ENCODE measurements at places on chromosomes 6 and 20.

DNA sequence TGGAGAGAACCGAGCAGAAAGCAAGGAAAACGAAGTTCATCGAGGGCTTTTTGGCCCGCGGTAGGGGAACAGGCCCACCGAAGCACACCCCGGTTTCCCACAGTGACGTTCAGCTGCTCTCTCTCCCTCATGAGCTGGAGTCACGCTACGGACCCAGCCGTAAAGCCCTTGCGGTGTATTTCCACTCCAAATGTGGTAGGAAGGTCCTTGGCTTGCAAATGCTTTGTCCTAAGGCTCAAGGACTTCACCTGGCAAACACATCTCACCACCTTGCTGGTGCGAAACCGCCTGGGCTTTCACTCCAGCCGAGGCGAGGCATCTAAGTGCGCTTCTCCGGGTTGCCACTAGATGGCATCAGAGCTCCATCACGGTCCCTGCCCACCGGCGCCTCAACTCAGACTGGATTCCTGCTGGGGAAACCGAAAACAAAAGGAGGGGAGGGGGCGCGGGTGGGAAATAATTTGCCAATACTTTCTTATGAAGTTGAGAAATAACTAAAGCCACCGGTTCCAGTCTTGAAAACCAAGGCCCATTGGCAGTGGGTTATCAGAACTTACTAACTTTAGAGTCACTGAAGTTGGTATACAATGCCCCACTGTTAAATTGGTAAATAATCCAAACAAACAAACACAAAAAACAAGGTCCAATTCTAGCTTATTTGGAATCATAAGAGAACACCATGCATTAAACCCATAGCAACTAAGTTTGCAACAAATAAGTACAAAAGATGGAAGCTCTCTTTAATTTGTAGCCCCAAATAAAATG is 13.4 kb upstream of the FOXC1 start:
- peak; percentile 71 for DNase-seq

- no peak for DNase-seq
Measured at GRCh38 chr20:62694868-62695267, 13.8 kb upstream of the NTSR1 start.

DNA sequence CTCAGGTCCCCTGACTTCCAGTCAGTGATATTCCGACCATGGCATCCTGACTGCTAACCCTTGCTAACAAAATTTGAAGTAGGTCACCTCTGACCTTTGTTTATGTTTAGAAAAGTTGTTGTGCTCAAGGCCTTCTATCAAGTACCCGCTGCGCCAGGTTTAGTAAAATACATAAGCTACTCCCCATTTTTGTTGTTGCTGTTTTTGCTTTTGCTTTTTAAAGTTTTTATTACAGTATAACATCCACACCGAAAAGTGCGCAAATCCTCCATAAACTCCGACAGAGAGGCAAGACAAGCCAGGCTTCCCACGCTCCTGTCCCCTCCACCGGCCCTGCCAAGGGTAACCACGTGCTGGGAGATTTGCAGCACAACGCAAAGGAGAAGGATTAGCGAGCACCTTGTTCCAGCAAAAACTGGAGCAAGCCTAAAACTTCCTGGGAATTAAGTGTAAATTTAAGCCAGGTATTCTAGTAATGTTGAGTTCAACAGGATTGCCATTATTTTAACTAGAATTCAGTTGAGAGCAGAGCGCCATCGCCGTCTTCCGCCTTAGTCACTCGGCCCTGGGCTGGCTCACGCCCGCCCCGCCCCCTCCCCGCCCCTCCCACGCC is 17.8 kb upstream of the HMGN4 start:
- DNase-seq = no peak

GRCh38 chr6:45476341-45476740 is 98.6 kb upstream of the SUPT3H start:
- DNase-seq = no peak

GRCh38 chr6:128981716-128982115 is 98.8 kb downstream of the LAMA2 start:
- DNase-seq = no peak

DNA sequence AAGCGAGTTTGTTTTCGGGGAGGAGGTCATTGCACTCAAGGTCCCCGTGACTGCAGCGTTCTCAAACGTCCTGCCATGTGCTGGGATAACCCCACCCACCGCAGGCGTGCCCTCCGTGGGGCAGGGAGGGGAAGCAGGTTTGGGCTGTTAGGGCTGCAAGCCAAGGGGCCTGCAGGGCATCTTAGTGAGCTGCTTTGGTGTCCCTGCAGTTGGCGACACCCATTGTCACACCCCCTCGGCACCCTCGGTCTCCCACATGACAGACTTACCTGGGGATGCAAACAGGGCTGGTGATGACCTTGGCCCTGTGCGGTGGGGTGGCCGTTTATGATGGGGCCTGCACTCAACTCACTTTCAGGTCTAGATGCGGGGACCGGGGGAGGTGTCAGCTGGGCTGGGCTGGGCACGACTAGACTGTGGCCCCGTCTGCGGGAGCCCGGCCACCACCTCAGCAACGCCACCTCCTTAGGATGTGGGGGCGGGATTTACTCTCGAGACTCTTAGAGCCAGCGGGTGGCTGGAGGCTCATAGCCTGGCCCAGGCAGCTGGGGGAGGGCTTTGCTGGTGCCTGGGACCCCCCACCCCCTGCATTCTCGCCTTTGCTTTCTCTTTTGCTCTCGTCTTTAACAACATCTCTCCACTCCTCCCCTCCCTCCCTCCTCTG is 6.5 kb upstream of the GATA5 start:
- no peak for DNase-seq

GRCh38 chr6:37612475-37612874 is 85.2 kb downstream of the MDGA1 start:
- DNase-seq = no peak

DNA sequence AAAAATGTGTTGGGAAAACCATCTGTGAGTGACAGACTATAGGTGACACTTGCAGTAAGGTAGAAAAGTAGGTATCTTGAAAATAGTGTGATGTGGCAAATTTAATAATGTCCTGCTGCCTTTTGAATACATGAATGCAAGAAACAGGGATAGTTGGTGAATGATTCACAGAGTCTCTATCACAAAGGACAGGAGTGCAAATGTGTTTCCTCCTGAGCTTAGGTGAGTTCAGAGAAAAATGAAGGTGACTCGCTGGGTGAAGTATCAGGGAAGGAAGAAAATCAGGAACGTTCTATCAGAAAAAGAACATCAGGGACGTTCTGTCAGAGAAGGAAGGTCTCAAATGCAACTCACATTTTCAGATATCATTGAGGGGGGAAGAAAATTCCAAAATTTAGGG is 557.8 kb upstream of the SLC35B3 start:
- DNase-seq = no peak

DNA sequence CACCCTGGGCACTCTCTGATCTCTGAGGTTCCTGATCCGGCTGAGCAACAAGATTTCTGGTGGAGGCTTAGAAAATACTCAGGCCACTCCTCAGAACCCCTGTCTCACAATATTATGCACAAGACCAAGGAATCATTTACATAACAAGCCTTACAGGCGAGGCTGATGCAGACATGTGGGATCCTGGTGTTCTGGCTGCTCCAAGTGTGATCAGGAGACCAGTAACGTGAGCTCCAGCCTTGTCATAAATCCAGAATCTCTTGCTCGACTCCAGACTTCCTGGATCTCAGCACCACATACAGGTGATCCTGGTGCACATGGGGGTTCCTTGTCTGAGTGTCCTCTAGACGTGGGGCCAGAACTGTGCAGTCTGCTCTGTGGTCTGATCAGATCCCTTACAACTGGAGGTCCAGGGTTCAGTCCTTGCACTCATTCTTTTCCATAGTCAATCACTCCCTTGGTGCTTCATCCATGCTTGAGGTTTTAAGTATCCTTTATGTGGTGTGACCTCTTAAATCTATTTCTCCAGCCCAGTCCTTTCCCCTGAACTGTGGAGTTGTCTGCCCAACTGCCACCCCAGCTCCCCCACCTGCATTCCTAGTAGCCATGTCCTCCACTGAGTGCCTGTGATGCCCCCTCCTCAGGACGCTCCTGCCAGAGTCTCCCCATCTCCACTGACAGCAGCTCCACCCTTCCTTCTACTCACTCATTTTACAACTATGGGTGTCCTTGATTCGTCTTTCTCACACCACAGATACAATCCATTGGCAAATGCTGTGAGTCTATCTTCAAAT is 5.1 kb downstream of the HLA-C start:
- DNase-seq = no peak

GRCh38 chr6:10369896-10370295 is 45.0 kb downstream of the TFAP2A start:
- no peak for DNase-seq

DNA sequence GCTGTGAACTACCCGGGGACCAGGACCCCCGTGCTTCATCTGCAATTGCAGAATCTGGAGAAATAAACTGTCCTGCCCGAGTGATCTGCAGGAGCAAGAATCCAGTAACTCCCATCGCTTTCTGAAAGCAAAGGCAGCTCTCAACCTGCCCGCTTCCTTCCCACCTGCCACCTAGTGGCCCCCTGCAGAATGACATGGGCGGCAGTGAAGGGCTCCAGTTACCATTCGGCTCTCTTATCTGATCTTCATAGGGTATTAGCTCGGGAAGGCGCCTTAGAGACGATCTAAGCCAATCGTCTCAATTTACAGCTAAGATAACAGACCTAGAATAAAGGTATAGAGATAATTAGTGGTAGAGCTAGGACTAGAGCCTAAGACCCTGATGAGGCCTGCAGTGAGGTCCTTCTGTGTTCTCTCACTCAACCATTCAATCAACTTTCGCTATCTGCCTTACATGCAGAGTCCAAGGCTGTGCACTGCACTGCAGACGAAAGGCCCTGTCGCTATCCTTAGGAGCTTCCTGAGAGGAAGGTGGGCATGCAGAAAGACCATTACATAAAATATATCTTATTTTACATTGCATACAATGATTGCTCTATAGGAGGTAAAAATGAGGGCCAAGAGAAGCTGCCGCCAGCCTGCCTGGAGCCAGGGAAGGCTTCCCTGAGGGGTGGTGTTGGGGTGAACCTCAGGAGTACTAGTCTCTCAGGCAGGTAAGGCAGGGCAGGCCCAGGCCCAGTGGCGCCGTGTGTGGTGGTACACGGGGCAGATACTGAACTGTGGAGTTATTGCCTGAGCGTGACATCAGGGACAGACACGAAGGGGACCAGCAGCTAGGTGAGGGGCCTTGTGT is 7.1 kb upstream of the PSMG4 start:
- peak; percentile 92 for DNase-seq

DNA sequence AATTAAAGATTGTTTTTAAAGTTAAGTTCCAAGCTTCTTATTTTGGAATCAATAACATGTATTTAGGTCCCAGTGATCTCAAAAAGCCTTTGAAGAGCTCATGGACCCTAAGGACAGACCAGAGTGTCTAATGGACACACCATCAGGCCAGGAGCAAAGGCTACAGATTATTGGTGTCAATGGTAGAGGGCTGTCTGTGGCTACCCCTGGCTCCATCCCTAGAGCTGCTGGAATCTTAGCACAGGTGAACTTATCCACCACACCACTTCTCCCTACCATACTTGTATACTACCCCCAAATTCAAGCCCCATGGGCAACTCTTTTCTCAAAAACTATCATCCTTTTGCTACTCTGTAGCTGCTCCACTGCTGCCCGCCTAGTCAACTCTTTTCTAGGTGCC is 79.4 kb upstream of the BEND6 start:
- DNase-seq = no peak

GRCh38 chr6:2188856-2189384 is 56.5 kb downstream of the GMDS start:
- no peak for DNase-seq

GRCh38 chr6:135075018-135075417 is 20.4 kb upstream of the HBS1L start:
- no peak for DNase-seq

DNA sequence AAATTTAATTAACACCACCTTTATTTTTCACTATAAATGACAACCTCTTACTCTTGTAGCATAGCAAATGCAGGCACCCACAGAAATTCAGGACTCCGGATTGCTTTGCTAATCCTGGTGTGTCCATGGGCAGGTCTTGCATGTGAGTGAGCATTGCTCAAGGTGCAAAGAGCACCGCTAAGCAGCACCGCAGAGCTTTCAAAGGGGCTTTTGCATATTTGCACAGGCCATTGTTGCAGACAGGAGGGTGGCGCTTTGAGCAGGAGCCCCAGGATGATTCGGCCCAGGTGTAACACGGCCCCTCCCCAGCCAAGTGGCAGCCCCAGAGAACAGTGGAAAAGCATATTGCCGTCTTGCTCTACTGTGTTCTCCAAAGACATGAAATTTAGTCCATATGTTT is 293.2 kb downstream of the NRN1 start:
- no peak for DNase-seq

- DNase-seq = no peak
Measured at GRCh38 chr6:109867970-109868358, 110.1 kb upstream of the GPR6 start.

DNA sequence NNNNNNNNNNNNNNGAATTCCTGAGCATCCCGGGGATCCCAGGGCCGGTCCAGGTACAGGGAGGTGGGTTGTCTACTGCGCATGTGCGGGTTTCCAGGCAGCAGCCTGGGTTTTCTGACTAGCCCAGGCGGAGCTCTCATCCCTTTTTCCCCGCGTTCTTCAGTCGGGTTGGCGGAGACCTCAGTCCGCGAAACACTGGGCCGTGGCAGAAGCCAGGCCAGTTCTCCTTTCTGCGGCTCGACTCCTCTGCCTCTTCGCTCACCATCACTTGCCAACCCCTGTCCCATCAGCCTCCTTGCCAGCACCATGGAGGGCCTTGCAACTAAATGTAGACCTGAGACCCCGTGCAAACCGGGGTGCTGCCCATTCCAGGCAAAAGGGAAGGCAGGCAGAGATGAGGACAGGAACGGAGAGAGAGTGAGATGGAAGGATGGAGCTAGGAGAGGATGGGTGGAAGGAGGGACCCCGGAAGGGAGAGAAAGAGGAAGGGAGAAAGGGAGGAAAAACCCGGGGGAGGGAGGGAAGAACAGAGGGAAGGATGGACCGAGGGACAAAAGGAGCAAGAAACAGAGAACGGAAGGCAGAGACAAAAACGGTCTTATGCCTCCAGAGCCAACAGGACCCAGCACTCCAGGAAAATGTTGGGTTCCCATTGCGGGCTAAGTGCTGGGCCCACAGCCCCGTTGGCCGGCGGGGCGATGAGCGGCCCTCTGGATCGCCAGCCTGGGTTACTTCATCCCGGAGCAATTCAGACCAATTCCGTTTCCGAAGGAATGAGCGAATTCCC is 445.4 kb upstream of the DEFB115 start:
- DNase-seq = peak; percentile 62

GRCh38 chr20:33145521-33145920 is 22.4 kb upstream of the BPIFA2 start:
- DNase-seq = no peak

DNA sequence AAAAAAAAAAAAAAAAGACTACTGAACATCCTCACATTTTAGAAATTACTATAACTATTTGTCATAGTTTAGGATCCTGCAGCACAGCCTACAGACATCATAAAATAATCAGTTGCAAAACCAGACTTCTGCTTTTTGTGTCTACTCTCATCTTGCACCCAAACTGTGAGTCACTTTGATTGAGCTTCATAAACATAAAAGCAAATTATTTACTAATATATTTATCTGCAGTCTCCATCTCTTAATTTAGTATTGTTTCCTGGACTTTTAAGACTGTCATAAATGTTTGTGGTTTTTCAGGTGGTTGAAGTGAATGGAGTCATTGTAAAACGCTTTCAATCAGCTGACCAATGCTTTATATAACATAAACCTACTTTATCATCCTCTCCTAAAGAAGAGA is 14.8 kb upstream of the CALHM6 start:
- no peak for DNase-seq

GRCh38 chr6:156756630-156757610 is 20.3 kb upstream of the ARID1B start:
- DNase-seq = no peak

All from mucosa of descending colon (tissue), 3 donors.